Mammary microvascular endothelial cell (primary cell): ENCODE measurements at places on chromosomes 6 and 20. TPM values are rescaled to one million over a fixed set of nuclear protein-coding genes. Genes with fewer than 3 reads are reported as not detected.

Gene ANGPT4
- total RNA-seq = not detected in 2 replicates

Gene SLC52A3
- total RNA-seq = 0.59 and 0.80 TPM in 2 replicates

Gene C6orf132
- total RNA-seq = 0.07 and 0.10 TPM in 2 replicates

Gene GPLD1
- total RNA-seq = under 0.01 and 0.05 TPM in 2 replicates

Gene NOX3
- total RNA-seq = not detected in 2 replicates

Gene ID4
- 0.20 and 0.47 TPM in 2 replicates for total RNA-seq

Gene KHDC1L
- total RNA-seq = not detected in 2 replicates

Gene DNAH8
- not detected in 2 replicates for total RNA-seq

Gene GPR63
- total RNA-seq = under 0.01 TPM in 1 of 2 replicates, not detected in the other

Gene NTSR1
- 0.15 and 0.27 TPM in 2 replicates for total RNA-seq
